Posterior vena cava (tissue), 2 donors: ENCODE measurements at places on chromosomes 2 and 18. TPM values are rescaled to one million over a fixed set of nuclear protein-coding genes. Genes with fewer than 3 reads are reported as not detected.

DNA sequence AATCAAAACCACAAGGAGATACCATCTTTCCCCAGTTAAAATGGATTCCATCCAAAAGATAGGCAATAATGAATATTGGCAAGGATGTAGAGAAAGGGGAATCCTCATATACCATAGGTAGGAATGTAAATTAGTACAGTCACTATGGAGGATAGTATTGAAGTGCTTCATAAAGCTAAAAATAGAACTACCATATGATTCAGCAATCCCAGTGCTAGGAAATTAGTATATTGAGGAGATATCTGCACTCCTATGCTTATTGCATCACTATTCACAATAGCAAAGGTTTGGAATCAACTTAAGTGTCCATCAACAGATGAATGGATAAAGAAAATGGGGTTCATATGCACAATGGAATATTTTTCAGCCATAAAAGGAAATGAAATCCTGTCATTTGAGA, 251.2 kb downstream of the ZNF804A start:
- no peak for DNase-seq

DNA sequence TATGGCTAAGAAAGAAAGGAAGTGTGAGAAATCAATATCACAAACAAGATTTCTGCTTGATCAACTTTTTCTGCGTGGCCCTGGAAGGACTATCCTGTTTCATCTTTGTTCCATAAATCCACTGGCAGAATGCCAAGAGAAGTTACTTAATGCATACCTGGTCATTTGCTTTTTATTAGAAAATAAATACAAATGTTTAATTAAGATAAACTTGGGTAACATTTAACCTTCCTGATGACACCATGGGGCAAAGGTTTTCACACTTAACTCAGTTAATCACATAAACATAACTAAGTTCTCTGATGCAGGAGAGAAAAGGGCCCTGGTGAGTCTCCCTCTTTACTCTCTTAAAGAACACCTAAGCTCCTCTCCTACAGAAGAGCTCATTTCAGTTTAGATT, 203.3 kb downstream of the AFF3 start:
- DNase-seq = no peak

KLHL30 gene
- 9.6 TPM for total RNA-seq

DNA sequence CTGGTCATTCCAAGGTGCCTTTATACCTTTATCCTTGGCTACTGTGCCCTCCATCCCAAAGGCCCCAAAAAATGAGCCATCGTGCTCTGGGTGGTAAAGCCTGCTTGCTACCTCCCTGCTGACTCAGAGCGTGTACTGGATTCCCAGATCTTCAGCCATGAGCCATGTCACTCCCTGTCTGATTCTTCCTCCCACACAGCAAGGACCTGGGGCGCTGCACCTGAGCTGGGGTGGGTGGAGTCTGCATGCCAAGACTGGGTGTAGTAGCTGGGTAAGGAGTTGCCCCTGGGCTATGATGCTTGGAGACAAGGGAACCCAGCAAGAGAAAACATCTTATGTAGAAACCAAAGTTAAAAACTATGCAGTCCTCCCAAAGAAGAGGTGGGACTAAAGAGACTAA, 37.2 kb upstream of the APCDD1 start:
- no peak for DNase-seq

COX7A2L gene
- 58.7 TPM for total RNA-seq

GRCh38 chr2:198991431-198991830, 466.3 kb downstream of the SATB2 start:
- no peak for DNase-seq

DNA sequence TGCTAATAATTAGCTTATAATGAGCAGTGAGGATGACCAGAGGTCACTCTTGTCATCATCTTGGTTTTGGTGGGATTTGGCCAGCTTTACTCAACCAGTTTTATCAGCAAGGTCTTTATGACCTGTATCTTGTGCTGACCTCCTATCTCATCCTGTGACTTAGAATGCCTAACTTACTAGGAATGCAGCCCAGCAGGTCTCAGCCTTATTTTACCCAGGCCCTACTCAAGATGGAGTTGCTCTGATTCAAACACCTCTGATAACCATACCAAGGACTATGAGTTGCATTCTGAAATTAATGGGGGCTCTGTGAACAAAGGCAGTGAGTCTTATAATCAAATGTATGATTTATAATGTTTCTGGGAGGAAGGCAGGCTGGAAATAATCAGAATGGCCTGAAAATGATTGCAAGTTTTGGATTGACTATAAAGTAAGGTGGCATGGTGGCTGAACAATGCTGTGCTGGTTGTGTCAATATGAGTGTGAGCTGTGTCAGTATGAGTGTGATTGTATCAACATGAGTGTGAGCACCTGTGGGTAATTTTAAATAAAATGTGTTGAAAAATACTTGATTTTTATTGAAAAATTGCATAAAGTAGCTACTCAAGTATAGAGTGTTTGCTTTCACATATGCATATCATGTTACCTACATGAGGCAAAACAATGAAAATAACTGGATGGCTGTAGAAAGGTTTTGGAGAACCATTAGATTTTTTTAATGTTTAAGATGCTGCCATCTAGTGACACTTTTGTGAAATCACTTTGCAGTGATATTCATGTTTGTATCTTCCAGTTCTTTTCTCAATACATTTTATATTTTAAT, 103.0 kb downstream of the KYNU start:
- no peak for DNase-seq

TUBA3E gene
- not detected for total RNA-seq

- no peak for DNase-seq
These were observed 185.0 kb downstream of the DOK6 start for GRCh38 chr18:69585696-69586095.

- DNase-seq = no peak
These were observed 151.0 kb upstream of the DNMT3A start for GRCh38 chr2:25492726-25493125.
